ENCODE measurements at places on chromosomes 3 and 15.

DNA sequence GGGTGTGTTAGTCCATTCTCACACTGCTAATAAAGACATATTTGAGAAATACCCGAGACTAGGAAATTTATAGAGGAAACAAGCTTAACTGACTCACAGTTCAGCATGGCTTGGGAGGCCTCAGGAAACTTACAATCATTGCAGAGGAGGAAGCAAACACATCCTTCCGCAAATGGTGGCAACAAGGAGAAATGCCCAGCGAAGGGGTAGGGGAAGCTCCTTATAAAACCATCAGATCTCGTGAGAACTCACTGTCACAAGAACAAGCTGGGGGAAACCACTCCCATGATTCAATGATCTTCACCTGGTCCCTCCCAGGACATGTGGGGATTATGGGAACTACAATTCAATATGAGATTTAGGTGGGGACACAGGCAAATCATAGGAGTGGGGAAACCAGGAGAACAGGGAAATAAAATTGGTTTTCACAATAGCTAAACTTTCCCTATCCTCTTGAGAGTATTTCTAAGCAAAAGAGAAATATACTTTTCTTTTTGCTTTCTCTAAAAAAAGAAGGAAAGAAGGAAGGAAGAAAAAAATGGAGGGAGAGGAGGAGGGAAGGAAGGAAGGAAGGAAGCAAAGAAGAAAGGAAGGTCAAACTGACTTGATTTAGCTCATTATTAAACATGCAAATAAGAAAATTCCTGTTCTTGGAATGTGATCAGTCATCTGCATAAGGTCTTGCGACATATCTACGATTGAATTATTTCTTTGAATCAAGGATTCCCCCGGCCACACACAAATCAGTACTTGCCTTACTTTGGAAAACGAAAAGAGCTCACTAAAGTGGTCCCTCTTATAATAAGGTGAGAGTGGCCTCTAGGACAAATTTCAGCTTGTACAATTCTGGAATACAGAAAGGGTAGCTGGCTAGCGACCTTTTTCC lies 75.2 kb downstream of the LIPC start:
- no peak for DNase-seq

DNA sequence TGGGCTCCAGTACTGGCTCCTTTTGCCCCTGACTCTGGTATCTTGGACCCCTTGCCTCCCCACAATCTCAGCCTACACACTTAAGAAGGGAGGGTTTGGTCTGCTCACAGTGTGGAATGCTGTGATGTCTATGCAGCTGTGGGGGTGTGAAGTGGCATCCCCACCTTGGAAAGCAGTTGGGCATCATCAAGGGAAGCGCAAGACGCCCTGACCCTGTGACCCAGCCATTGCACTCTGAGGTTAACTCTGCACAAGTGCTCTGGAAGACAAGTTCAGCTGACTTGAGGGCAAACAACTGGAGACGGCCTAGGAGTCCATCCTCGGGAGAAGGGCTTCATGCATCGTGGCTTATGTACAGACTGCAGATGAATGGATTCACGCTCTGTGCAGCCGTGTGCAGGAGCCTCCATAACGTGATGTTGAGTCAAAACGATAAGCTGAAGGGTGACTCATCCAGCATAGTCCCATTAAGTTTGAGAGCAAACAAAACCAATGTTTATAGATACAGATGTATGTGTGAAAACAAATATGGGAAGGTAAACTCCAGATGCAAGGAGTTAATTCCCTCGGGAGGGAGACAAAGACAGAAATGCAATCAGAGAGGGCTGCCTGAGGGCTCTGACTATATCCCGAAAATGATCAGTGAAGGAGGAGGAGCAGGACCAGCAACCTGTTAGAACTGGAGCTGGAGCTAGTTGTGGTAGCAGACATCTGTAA lies 86.8 kb downstream of the LSM3 start:
- no peak for DNase-seq

DNA sequence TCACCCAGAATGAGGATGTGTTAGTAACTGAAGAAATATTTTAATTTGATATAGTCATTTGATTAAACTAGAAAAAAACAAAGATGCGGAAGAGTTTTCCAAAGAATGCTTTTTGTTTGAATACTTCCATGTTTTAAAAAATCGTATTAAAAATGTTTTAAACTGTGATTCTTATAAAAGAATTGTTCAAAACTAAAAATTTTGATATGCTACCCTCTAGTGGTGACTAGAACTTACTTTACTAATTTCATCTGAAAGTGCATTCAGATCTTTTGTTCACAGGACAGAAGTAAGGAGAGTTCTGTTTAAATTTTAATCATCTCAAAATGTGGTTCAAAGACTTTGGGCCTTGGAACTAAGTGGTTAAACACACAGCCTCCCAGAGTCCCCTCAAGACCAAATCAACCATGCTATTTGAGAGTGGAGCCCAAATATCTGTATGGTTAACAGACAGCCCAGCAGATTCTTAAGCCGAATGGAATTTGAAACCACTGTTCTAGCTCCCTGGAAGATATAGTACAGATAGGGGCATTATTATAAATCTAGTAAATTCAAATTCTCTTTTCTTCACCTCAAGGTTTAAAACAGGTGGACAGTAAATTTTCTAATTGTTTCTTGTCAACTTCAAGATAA lies 45.2 kb upstream of the SYNPR start:
- peak; percentile 33 for DNase-seq

DNA sequence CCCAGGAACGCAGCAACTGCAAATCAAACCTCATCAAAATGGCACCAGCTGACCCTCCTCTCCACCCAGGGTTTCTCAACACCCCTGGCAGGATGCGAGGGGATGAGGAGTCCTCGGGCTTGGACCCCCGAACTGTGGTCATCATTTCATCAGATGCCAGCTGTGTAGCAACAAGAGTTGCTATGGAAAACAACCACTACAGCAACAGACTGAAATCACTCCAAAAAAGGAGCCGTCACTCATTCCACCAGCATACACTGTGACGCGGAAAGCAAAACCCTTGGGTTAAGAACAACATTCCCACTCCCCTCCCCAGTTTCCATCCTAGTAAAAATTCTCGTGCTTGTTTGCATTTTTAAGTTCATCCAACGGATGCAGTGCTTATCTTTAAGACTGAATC lies 40.1 kb downstream of the VGLL4 start:
- DNase-seq, result no peak

DNA sequence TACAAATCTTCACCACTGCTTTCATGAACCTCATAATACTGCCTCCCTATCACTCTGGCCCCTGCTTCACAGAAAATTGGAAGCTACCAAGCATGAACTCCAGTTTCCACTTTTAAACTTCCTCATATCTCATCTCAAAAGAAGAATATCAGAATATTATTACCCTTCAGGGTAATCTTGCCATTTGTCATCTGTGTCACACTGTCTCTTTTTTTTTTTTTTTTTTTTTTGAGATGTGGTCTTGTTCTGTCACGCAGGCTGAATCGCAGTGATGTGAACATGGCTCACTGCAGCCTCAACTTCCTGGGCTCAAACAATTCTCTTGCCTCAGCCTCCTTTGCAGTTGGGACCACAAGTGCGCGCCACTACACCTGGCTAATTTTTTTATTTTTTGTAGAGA lies 80.4 kb upstream of the TCF12 start:
- no peak for DNase-seq

DNA sequence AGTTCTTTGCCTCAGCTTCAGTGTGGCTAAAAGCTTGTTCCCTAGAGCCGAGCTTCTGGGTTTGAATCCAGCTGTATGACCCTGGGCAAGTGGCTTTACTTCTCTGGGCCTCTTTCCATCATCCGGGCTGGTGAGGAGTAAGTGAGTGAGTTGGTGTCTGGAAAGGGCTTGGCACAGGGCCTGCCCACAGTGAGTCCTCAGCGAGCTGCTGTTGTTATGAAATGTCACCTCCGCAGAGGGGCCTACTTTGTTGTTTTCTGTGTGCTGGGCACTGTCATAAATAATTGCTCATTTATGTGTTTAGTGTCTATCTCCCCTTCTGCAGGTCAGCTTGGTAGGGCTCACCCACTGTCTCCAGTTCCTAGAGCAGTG lies 31.7 kb downstream of the SLC6A6 start:
- no peak for DNase-seq

DNA sequence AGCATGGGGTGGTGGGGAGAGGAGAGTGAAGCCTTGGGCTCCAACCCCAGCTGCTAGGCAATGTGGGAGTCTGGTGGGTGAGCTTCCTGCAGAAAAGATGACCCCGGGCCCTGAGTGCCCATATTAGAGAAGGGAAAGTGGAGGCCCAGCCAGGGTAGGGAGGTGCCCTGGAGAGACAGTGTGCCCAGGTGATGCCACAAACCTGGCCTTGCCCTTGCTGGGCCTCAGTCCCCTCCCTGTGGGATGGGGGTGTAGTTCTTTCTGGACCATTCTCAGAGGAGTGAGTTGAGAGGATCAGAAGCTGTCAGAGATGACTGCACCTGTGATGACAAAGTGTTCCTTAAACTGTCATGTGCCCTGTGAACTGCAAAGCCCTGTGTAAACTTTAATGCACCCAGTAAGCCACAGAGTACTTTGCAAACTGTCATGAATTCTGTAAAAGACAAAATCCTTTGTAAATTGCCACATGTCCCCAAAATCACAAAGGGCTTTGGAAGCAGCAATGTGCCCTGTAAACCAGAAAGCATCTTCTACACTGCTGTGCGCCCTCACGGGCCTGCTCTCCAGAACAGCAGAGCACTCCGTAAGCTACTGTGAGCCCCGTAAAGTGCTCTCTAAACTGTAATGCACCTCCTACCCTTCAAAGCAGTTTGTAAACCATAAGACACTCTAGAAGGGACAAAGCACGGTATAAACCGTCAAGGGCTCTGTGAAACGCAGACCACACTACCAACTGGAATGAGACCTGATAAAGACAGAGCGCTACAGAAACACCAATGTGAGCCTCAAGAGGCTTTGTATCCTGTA lies 51.3 kb upstream of the FGD5 start:
- no peak for DNase-seq

DNA sequence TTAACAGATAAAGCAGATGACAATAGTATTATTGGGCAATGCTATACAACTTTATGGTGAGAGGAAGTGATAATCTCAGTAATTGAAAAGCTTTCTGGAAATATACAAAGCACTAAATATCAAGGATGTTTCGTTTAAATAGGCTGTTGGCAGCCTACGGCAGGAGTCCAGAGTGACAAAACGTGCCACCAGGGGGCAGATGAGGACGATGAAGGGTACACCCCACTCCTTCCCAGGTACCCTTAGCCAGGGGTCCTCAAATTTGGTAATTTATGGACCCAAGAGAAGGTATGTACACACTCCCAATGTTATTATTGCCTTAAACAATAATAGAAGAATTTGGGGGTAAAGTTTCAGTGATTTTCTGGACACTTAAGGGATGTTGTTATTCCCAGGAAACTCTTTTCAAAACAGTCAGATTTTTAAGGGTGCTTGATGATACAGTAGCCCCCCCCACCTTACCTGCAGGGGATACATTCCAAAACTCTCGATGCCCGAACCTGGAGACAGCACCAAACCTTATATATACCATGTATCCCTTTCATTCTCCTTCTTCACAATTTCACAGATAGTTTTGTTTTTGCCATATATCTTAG lies 1.4 kb upstream of the MAGEL2 start:
- DNase-seq, result peak; percentile 69

DNA sequence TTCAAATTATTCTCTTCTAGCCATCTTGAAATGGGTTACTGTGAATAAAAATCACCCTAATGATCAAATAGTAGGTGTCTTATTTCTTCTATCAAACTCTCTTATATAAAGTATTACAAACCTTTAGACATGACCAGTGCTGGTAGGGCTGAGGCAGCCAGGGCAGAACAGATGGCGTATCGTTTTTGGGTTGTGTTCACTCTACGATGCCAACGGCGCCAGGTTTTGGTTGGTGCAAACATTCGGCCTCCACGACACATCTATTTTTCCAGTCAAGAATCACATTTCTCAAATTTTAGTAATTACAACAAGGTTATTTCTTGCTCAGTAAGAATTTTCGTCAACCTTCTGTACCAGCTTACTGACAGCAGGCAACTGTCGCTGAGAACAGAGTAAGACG lies 2.2 kb downstream of the RPL4 start:
- no peak for DNase-seq

DNA sequence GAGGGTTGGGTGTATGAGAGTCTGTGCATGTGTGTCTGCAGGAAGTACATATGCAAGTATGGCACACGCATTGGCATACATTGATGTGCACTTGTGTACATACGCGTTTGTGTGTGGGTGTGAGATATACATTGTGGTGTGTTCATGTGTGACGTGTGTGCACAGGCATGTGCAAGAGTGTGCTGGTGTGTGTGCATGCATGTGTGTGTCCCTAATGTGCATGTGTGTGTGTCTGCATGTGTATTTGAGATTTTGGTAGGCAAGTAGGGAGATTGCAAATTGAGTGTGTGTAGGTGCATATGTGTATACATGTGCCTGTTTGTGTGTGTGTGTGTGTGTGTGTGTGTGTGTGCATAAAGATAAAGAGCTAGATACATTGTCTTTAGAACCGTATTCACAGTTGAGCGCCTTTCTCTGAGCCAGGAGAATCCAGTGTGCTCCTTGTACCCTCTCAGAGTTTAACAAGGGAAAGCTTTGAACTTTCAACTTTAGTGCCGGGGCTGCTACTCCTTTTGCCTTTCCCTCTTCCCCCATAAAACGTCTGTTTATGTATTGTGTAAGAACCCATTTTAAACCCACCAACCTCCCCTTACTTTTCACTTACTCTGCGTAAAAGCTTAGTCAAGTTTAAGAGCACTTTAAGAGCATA lies 152.4 kb upstream of the CHL1 start:
- no peak for DNase-seq

DNA sequence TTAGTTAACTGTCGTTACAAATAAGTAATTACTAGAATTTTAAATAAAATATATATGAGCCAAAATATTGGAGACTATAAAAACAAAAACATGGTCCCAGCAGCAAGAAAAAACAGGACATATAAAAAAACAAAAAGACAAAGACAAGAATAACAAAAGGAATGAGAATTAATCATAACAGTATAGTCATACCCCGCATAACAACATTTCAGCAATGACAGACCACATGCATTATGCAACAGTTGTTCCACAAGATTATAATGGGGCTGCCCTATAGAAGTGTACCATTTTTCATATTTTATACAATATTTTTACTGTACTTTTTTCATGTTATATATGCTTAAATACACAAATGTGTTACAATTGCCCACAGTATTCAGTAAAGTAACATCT lies 5.6 kb downstream of the HLTF start:
- DNase-seq, result no peak

- peak; percentile 94 for DNase-seq
These were observed at the start of gene VWA5B2 for GRCh38 chr3:184229394-184230080. TSS of gene VWA5B2 (plus strand) at chr3:184229585. CDS start at chr3:184230529, 944 bp downstream.

- DNase-seq, result no peak
These were observed 47.9 kb downstream of the PEAK1 start for GRCh38 chr15:77371850-77372563.

GRCh38 chr3:97439373-97439772 lies 325.2 kb upstream of the ARL6 start:
- DNase-seq, result peak; percentile 50

GRCh38 chr15:88804257-88804656 lies 1.0 kb downstream of the ACAN start:
- DNase-seq, result no peak

GRCh38 chr3:126928921-126929474 lies 53.9 kb upstream of the PLXNA1 start:
- DNase-seq, result no peak

- no peak for DNase-seq
These were observed 25.3 kb downstream of the PLXNA1 start for GRCh38 chr3:127008236-127008635.

- DNase-seq, result no peak
These were observed 156.3 kb downstream of the HCN4 start for GRCh38 chr15:73212424-73212823.

Data from neural progenitor cell (in vitro differentiated cells).